ENCODE measurements at places on chromosomes 2 and 18.
A peak's percentile ranks its signal among the peaks of the same experiment; 100 is the strongest.

DNA sequence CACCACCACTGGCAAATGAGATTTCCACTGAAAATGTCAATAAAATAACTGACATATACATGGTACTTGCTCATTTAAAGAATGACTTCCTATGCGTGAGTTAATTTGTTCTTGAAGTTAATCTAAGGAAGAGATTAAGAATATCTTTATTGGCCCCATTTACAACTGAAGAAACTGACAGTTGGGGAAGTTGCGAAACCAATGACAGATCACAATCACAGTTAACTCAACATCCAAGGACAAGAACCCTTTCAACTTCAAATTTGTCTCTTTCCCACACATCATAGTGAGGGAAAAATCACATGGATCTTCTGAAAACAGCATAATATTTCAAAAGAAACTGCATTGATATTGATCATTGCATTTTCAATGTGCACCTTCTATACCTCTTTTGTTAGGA is 565.4 kb downstream of the IRS1 start:
- no peak for DNase-seq

- no peak for DNase-seq
Observed at GRCh38 chr2:8802741-8803140, 34.7 kb downstream of the KIDINS220 start.

DNA sequence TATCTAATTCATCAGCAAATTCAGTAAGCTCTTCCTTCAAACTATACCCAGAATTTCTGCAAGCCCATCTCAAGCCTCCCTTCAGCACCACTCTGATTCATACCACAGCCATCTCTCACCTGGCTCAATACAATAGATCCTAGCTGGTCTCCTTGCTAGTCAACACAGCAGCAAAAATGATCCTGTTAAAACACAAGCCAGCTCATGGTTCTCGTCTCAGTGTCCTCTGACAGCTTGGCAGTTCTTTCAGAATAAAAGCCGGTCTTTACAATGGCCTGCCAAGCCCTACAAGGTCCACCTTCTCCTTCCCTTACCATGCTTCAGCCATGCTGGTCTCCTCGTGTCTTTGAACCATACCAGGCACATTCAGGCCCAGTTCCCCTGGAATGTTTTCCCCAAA is 296.9 kb upstream of the RND3 start:
- DNase-seq, result no peak

DNA sequence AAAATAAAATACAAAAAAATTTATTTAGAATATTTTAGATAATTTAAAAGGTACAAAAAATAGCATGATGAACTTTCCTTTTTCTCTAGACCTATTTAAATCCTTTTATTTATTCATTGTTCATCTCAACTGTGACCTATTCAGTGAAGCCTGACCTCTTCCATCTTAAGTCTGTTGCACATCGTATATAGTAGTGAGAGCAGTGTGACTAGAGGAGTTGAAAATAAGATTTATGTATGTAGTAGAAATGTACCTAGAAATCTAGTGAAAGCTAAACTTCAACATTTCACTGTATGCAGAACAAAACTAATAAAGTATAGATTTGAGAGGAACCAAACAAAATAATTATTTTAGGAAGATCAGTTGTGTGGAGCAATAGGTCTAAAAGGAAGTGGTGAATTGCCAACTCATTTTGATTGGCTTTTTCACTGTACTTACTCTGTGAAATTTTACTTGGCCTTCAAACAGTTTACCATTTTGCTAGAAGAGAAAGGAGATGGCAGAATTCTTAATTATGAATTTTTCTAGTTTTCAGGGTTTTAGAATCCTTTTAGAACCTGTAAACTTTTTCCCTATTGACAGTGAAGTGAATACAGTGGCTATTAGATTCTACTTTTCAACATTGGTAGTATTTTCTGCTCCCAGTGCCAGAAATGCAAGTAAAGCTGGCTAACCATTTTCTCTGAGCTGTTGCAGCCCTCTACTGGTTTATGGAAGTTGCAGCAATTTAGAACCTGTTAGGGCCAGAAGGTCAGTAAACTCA is 11.0 kb downstream of the ANKRD12 start:
- peak; percentile 33 for DNase-seq

DNA sequence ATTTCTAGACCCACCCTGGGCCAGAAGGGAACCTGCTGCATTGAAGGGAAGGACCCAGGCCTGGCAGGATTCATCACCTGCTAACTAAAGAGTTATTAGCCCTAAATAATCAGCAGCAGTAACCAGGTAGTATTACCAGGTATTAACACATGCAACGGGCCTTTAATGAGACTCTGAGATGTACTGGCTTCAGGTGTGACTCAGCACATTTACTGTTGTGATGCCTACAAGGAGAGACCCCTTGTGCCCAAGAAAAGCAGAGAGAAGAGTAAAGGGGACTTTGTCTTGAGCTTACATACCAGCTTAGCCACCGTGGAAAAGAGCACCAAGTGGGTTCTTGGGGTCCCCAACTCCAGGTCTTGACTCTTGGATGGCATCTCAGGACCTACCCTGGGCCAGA is 243.1 kb upstream of the SLC39A10 start:
- no peak for DNase-seq

DNA sequence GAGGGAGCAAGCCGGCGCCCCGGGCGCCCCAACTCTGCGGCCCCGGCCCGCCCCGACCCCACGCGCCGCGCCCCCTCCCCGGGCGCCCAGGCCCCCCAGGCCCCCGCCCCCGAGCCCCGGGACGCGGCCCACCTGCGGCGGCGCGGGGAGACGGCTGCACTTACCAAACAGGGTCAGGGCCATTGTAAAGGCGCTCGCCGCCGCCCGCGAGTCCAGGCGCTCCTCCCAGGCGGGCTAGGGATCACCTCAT is 526 bp downstream of the CHN1 start:
- no peak for DNase-seq

DNA sequence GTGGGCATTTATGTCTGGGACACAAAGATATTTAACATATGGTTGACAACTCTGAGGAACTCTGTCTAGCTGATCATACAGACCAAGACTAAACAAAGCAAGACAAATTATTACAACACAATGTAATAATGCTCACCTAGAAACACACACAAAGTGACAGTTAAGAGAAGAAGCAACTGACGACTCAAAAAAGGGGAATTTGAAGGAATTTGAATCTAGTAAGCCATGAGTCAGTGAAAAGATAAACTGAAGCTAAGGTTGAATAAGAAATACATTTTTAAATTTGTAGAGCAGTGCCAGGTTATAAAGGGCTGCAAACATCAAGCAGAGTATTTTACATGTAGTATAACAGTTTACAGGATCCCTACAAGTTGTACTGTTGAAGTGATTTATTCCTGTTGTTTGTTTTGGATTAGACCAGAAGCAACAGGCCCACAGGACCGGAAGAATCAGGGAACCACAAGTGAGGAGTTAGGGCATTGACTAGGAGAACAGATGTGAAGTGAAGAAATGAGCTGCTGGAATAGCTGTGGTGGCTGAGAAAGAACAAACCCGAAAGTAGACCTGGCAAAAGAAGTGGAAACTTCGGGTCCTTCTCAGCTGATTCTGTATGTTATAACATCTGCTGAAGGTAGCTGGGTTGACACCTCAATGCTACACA is 35.6 kb downstream of the IFIH1 start:
- no peak for DNase-seq

DNA sequence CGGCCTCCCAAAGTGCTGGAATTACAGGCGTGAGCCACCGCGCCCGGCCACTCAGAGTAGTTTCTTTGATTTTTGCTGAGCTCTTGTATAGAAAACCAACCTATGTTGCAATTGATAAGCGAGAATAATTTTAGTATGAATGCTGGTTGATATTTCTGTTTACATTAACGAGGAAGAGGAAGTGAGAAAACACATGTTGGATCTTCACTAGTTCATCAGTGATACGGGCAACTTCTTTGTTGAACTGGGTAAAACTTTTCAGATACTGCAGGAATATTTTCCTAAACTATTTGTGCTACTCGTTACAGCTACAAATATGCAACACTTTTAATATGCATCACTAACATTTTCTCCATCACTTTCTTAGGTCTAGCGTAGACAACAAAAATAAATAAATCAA is 67.9 kb upstream of the SLC25A52 start:
- no peak for DNase-seq

- peak; percentile 77 for DNase-seq
Observed at GRCh38 chr2:74834792-74835755, 1.1 kb downstream of the HK2 start.

- DNase-seq, result no peak
Observed at GRCh38 chr2:190447766-190448165, 39.6 kb downstream of the MFSD6 start.

DNA sequence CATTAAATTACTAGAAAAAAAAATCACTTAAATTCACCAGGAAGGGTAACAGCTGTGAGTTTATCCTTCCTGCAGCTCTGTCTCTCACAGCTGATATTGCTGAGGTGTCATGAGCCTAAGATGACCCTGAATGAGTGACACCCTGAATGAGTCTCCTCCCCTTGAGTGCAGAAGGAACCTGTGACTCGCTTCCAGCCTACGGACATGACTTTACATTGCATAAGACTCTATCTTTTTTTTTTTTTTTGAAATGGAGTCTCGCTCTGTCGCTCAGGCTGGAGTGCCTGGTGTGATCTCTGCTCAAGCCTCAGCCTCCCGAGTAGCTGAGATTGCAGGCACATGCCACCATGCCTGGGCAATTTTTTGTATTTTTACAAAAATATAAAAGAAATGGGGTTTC is 14.1 kb downstream of the MRO start:
- no peak for DNase-seq

GRCh38 chr2:34736482-34736881 is 1137.4 kb upstream of the FAM98A start:
- DNase-seq, result no peak

GRCh38 chr2:45229411-45229810 is 220.2 kb upstream of the SIX2 start:
- no peak for DNase-seq

DNA sequence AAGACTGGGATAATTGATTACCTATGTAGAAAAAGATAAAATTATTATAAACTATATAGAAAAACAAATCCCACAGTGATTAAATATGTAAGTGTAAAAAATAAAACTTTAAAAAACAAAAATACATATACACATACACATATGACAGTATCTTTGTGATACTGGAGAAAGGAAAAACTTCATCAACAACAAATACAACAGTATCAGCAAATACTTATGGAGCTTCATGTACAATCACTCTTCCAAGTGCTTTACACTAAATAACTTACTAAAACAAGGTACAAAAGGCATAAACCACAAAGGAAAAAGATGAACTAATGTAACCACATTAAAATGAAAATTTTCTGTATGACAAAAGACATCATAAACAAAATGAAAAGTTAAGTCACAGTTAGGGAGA is 24.1 kb upstream of the GFPT1 start:
- no peak for DNase-seq

- no peak for DNase-seq
Observed at GRCh38 chr2:14815201-14815600, 182.7 kb downstream of the LRATD1 start.

DNA sequence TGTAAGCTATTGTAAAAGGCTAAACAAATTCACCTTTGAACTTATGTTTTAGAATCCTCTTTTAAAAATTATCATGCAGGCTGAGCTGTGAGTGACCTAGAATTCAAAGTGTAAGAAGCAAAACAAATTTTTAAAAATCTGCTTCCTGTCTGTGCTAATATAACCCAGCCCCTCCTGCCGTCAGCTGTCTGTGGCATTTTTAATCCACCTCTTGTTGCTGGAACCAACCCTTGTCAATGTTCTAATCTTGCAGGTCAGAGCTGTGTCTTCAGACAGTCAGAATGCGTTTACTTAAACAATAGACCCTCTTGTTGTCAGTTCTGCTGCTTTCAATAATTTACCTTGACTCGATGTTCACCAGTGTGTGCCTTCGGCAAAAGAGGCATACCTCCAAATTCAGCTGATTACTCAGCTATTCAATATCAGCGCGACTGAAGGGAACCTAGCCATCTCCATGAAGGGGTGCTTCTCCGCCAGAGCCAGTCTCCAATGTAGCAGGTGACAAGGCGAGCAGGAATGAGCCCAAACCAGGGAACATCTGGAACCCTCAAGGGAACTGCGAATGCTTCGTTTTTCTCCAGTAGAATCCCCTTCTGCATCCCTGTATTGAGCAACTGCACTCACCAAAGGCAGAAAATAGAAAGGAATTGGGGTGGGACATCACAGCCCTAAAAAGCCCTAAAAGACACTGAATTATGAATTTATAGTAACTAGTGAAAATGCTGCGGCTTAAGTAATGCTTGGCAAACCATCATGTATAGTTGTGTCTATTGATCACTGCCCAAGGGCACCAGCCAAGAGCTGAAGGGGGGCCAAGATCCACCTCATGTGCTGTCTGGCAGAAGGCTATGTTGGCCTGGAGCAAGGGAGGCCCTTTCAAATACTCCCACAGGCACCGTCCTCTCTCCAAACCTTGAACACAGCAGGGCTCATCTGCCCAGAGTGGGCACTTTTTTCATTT is 62.5 kb downstream of the LYPD6B start:
- no peak for DNase-seq

DNA sequence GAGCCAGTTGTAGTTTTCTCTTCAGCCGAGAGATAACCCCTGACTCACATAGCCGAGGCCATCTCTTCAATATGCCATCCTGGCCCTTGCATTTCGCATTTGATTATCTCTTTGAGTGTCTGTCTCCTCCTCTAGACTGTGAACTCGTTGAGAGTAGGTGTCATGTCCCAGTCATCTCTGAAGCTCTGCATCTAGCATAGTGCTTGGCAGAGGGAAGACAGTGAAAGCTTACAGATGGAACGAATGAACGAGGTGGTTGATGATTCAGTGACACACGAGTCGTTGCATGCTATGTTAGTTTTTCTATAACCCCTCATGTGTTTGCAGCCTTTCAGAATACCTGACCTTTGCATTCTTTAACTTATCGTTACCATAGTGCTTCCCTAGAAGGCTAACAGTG is 59.9 kb upstream of the CYRIA start:
- no peak for DNase-seq

- DNase-seq, result no peak
Observed at GRCh38 chr18:63936932-63937393, 12.1 kb upstream of the HMSD start.

DNA sequence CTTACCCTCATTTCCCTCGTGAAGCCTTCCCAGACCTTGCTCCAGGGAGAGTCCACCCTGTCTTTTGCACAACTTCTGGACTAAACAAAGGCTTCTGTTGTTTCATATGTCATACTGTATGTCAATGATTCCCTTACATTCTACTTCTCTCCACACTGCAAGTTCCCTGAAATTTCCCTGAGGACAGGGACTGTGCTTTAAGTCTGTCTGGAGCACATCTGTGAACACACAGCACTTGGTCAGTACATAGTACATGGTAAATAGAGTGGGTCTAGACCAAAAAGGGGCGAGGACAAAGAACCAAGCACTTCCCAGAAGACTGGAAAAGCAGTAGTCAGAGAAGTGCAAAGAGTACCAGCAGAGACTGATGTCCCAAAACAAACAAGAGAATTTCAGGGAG is 23.7 kb upstream of the IMPA2 start:
- no peak for DNase-seq

DNA sequence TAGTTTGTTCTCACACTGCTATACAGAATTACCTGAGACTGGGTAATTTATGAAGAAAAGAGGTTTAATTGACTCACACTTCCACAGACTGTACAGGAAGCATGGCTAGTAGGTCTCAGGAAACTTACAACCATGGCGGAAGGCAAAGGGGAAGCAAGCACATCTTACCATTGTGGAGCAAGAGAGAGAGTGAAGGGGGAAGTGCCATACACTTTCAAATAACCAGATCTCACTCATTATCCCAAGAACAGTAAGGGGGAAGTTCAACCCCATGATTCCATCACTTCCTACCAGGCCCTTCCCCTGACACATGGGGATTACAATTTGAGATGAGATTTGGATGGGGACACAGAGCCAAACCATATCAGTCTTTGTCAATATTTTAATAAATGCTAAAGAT is 5.0 kb upstream of the CRYGB start:
- no peak for DNase-seq

- no peak for DNase-seq
Observed at GRCh38 chr2:176819306-176819705, 393.3 kb upstream of the HNRNPA3 start.
